ENCODE measurements at places on chromosomes 4 and X.

GRCh38 chr4:150315691-150316090 lies 237.4 kb downstream of the DCLK2 start:
- H3K4me1 ChIP-seq, result no peaks in the 10 kb centered on the region
- no peak overlapping the region for H3K4me3 ChIP-seq
- ATAC-seq, result no peak
- H3K36me3 ChIP-seq, result peaks cover 21% of the 10 kb centered on the region
- H3K27me3 ChIP-seq, result no peaks in the 10 kb centered on the region
- no peak overlapping the region for H3K27ac ChIP-seq

DNA sequence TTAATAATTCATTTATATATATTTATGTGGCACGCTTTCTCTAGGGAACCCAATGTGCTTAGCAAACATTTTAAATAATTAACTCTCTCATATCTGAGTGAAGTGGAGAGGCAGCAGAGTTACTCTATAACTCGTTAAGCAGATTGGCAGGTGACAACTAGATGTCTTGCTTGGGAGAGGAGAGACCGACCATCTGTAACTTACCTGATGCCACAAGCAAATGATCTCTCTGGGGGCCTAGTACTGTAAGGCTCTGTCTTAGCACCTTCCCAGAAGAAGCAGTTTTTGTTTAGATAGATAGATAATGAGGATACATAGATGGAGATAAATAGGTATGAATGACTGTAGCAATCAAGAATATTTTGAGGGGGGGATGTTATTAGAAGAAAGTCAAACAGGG lies 11.9 kb upstream of the SEL1L3 start:
- H3K27ac ChIP-seq, result peak overlapping the region; percentile 95
- H3K4me1 ChIP-seq, result peaks cover 95% of the 10 kb centered on the region
- peaks cover 9% of the 10 kb centered on the region for H3K36me3 ChIP-seq
- no peaks in the 10 kb centered on the region for H3K27me3 ChIP-seq

- H3K4me3 ChIP-seq, result no peak overlapping the region
- ATAC-seq, result no peak
- no peaks in the 10 kb centered on the region for H3K27me3 ChIP-seq
- no peak overlapping the region for H3K27ac ChIP-seq
- H3K36me3 ChIP-seq, result no peaks in the 10 kb centered on the region
Observed at GRCh38 chr4:110201502-110201901, 3.1 kb upstream of the ELOVL6 start.

DNA sequence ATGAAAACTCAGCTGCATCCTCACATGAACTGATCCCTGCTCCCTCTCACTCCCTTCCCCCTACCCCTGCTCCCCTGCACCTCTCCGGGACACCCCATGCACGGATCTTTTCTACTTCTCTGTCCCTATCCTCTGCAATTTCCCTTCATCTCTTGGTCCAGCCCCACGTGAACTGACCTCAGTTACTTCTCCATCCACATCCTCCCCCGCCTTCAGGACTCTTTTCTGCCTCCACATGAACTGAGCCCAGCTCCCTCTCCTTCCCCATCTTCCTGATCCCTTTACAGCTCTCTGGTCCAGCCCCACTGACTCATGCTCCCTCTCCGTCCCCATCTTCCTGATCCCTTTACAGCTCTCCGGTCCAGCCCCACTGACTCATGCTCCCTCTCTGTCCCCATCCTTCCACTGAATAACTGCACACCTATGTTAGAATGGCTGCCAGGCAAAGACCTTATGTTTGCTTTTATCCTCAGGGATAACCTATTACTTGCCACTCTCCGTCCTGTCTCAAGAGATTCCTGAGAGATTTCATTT lies 5.6 kb downstream of the CETN2 start:
- H3K36me3 ChIP-seq, result no peaks in the 10 kb centered on the region
- no peak overlapping the region for H3K27ac ChIP-seq
- H3K4me3 ChIP-seq, result no peak overlapping the region
- no peak for ATAC-seq
- H3K4me1 ChIP-seq, result peaks cover under 1% of the 10 kb centered on the region

GRCh38 chr4:111961809-111962208 lies 183.4 kb upstream of the FAM241A start:
- no peaks in the 10 kb centered on the region for H3K4me1 ChIP-seq
- H3K4me3 ChIP-seq, result no peak overlapping the region
- H3K36me3 ChIP-seq, result no peaks in the 10 kb centered on the region
- no peak overlapping the region for H3K27ac ChIP-seq
- ATAC-seq, result no peak
- H3K27me3 ChIP-seq, result no peaks in the 10 kb centered on the region

GRCh38 chrX:28586286-28586685 lies 960 bp upstream of the IL1RAPL1 start:
- no peak overlapping the region for H3K27ac ChIP-seq
- H3K36me3 ChIP-seq, result no peaks in the 10 kb centered on the region
- H3K4me3 ChIP-seq, result no peak overlapping the region
- no peak for ATAC-seq
- no peaks in the 10 kb centered on the region for H3K4me1 ChIP-seq

DNA sequence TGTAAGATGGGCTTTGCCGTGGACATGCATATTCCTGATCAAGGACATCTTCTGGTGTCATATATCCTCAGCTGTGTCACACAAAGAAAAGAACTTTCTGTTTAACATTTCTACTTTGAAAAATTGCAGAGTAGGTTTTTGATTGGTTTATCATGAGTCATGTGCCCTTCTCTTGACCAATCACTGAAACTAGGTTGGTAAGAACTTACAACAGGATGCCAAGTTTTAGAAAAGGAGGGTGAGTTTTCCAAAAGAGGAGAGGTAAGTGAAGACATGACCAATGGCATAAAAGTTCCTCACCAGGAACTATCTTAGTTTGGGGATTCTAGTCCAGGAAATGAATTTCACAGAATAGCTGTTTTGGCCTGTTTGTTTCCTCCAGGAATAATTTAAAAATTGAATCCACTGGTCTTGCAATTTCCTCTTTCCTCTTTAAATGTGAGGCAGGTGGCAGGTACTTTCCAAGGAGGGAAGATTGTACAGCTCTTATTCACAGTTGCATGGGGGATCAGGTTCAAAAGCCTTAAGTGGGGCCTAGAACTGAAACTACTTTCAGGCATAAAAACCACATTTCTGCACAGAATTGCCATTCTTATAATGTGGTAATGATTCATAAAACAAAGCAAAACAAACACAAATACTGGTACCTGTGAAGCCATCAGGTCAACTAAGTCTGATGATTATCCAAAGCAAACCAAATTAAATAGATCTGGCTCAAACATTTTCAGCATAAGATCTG lies 1114.5 kb upstream of the LCORL start:
- H3K4me3 ChIP-seq, result no peak overlapping the region
- no peaks in the 10 kb centered on the region for H3K36me3 ChIP-seq
- no peaks in the 10 kb centered on the region for H3K4me1 ChIP-seq
- ATAC-seq, result no peak

GRCh38 chr4:174314770-174315169 lies 31.1 kb downstream of the CEP44 start:
- H3K4me3 ChIP-seq, result no peak overlapping the region
- no peak for ATAC-seq
- no peaks in the 10 kb centered on the region for H3K27me3 ChIP-seq

DNA sequence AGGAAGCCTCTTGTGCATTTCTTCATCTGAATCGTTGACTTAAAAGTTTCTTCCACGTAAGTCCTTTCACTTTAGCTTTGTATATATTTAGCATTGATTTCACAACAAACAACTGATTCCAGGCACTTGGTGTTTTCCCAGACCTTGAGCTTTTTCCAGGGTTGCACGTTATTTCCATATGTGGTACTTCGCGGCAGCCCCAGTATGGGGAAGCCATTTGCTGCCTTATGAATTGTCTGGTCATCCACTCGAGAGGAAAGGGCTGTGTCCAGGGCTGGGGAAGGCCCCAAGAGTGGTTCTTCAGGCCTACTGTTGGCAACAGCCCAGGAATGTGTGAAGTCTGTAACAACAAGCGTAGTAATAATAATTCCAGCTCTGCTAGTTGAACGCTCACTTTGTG lies 2.8 kb upstream of the TLR8 start:
- H3K36me3 ChIP-seq, result no peaks in the 10 kb centered on the region
- no peak overlapping the region for H3K4me3 ChIP-seq
- peak overlapping the region; percentile 48 for H3K27ac ChIP-seq
- no peak for ATAC-seq

- no peaks in the 10 kb centered on the region for H3K36me3 ChIP-seq
- no peak for ATAC-seq
- H3K27me3 ChIP-seq, result no peaks in the 10 kb centered on the region
- H3K4me3 ChIP-seq, result no peak overlapping the region
- no peak overlapping the region for H3K27ac ChIP-seq
Observed at GRCh38 chr4:40990236-40990898, 224.0 kb downstream of the APBB2 start.

- H3K4me3 ChIP-seq, result no peak overlapping the region
- ATAC-seq, result peak; percentile 78
- H3K27me3 ChIP-seq, result no peaks in the 10 kb centered on the region
- H3K36me3 ChIP-seq, result peaks cover 39% of the 10 kb centered on the region
- peaks cover 17% of the 10 kb centered on the region for H3K4me1 ChIP-seq
Observed at GRCh38 chr4:6873792-6874461, 35.7 kb upstream of the TBC1D14 start.

- H3K27ac ChIP-seq, result no peak overlapping the region
- H3K36me3 ChIP-seq, result no peaks in the 10 kb centered on the region
- no peaks in the 10 kb centered on the region for H3K27me3 ChIP-seq
- ATAC-seq, result no peak
- no peaks in the 10 kb centered on the region for H3K4me1 ChIP-seq
Observed at GRCh38 chr4:151643564-151643963, 117.2 kb downstream of the GATB start.

DNA sequence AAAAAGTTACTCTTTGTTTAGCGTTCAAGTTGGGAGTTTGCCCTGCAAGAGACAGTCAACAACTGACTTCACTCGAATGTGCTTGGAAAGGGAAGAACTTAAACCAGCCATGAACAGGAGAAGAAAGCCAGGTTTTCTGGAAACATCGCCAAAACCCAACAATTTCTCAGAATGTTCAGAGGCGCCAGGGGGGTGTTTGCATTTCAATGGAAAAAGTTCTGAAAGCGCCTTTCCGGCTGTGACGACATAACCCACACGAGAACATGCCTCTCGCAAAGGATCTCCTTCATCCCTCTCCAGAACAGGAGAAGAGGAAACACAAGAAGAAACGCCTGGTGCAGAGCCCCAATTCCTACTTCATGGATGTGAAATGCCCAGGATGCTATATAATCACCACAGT lies 78.1 kb upstream of the ADGRA3 start:
- H3K4me1 ChIP-seq, result no peaks in the 10 kb centered on the region
- H3K4me3 ChIP-seq, result no peak overlapping the region
- H3K36me3 ChIP-seq, result no peaks in the 10 kb centered on the region
- H3K27ac ChIP-seq, result no peak overlapping the region
- H3K27me3 ChIP-seq, result no peaks in the 10 kb centered on the region

DNA sequence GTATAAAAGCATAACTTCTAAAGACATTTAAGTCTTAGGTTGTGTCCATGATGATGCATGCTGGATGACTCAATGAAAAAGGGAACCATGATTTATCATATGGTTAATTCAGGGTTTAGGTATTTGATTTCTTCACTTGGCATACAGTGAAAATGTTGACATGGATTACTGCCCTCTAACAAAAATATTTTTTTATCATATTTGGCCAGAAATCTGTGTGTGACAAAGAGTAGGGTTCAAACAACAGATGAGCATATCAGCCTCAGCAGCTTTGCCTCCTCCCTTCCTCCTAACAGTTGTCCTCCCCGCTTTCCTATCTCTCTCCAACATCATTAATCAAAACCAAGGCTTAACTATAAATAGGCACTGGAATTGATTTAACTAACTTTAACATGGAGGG lies 46.3 kb downstream of the ARHGAP6 start:
- H3K27ac ChIP-seq, result no peak overlapping the region
- no peak overlapping the region for H3K4me3 ChIP-seq
- H3K36me3 ChIP-seq, result no peaks in the 10 kb centered on the region
- ATAC-seq, result no peak

DNA sequence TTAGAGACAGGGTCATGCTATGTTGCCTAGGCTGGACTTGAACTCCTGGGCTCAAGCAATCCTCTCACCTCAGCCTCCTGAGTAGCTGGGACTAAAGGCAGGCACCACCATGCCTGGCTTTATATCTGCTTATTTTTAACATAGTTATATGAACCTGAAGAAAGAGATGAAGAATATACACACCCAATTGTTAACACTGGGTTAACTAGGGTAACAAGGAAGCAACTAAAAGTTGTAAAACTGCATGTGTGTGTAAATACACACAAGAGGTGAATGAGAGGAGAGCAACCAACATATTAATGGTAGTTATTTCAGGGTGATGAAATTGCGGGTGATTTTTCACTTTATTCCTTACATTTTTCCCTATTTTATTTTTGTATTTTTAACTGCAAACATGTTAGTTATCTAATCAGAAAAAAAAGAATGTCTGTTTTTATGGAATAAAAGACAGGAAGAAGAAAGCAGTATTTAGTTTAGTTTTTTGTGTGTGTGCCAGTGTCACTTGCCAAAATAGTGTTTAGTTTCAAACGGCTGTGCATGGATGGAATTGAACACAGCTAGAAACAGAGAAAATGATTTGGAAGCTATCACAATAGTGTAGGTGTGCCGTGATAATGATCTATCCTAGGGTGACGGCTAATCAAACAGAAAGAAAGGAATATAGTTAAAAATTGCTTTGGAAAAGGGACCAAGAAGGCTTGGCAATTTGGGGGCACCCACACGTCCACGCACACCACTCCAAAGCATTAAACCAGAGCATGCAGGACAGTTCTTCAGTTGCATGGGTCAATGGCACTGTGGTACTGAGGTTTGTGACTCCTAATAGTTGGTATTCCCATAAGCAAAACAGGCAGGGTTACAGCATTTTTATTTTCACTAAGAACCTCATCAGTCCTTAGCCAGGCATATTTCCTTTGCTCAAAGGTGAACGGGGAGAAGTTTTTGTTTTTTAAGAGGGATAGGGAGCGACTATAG lies 89.1 kb upstream of the KLHL13 start:
- no peaks in the 10 kb centered on the region for H3K27me3 ChIP-seq
- peaks cover 3% of the 10 kb centered on the region for H3K4me1 ChIP-seq
- H3K4me3 ChIP-seq, result no peak overlapping the region

DNA sequence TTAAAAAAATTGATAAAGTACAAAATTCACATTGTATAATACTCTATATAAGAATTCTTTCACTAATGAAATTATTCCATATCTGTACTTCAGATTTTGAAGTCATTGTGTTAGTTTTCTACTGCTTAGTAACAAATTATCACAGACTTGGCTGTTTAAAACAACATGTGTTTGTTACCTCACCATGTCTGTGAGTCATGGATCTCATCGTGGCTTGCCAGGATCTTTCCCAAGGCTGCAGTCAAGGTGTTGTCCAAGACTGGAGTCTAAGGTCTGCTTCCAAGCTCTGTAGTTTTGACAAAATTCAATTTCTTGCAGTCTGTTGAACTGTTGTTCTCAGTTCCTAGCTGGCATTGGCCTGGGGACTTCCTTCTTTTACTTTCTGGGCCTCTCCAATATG lies 1286.9 kb downstream of the ADGRL3 start:
- H3K4me1 ChIP-seq, result no peaks in the 10 kb centered on the region
- H3K4me3 ChIP-seq, result no peak overlapping the region
- no peak for ATAC-seq
- H3K27ac ChIP-seq, result no peak overlapping the region

- H3K27ac ChIP-seq, result no peak overlapping the region
- no peaks in the 10 kb centered on the region for H3K27me3 ChIP-seq
- peaks cover 18% of the 10 kb centered on the region for H3K4me1 ChIP-seq
- ATAC-seq, result no peak
- no peak overlapping the region for H3K4me3 ChIP-seq
- H3K36me3 ChIP-seq, result no peaks in the 10 kb centered on the region
Observed at GRCh38 chr4:14115106-14115505, 487.6 kb upstream of the BOD1L1 start.

Measured in stimulated activated memory B cell treated with anti-CD40 and anti-IgM and Interleukin-4, amounts not matched to agents 10 μg/mL and 1 μg/mL and 100 μg/mL, for 72 hours (primary cell).